ENCODE measurements at places on chromosomes 7 and 10. TPM values are rescaled to one million over a fixed set of nuclear protein-coding genes. Genes with fewer than 3 reads are reported as not detected.

TEX47 gene
- total RNA-seq, result not detected

LRRC18 gene
- not detected for total RNA-seq

RHOBTB1 gene
- total RNA-seq, result 28.0 TPM

RSU1 gene
- 57.0 TPM for total RNA-seq

PRSS2 gene
- not detected for total RNA-seq

AKR1C3 gene
- 181 TPM for total RNA-seq

GNGT1 gene
- total RNA-seq, result not detected

ADCY1 gene
- 3.1 TPM for total RNA-seq

SPDYE11 gene
- total RNA-seq, result not detected

NPY4R gene
- 0.38 TPM for total RNA-seq

KAZALD1 gene
- total RNA-seq, result 0.98 TPM

MINDY3 gene
- 33.9 TPM for total RNA-seq

SFTPA2 gene
- total RNA-seq, result not detected

CHST12 gene
- 12.6 TPM for total RNA-seq

LIPM gene
- not detected for total RNA-seq

CALY gene
- total RNA-seq, result not detected

USP6NL gene
- 24.3 TPM for total RNA-seq

NODAL gene
- total RNA-seq, result not detected

PNLIPRP1 gene
- total RNA-seq, result not detected

ERVW-1 gene
- not detected for total RNA-seq

Measured in subcutaneous adipose tissue (tissue), 4 donors.